ENCODE measurements at places on chromosomes 11 and 22. TPM values are rescaled to one million over a fixed set of nuclear protein-coding genes. Genes with fewer than 3 reads are reported as not detected.

DNA sequence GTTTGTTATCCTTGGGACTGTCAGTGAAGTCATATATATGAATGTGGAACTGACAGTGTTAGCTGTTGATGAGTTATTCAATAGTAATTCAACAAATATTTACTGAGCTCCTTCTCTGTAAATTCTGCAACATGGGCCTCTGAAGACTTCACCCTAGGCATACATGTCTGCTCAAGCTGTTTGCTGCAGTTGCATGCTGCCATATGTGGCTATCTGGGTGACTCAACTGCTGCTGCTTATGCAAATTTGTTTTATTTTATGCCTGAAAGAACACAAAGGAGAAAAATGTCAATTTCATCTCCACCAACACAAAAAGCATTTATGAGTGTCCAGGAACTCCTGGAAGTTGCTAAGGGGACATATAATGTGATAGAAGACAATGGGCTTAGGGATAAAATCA, 417.6 kb downstream of the AASDHPPT start:
- no peak for DNase-seq
- no peak overlapping the region for H3K27ac ChIP-seq
- no peaks in the 10 kb centered on the region for H3K36me3 ChIP-seq
- H3K4me1 ChIP-seq: no peaks in the 10 kb centered on the region

- no peak overlapping the region for H3K4me3 ChIP-seq
- H3K27me3 ChIP-seq: peaks cover 26% of the 10 kb centered on the region
- no peak for DNase-seq
- no peaks in the 10 kb centered on the region for H3K4me1 ChIP-seq
- H3K36me3 ChIP-seq: no peaks in the 10 kb centered on the region
- H3K27ac ChIP-seq: no peak overlapping the region
Observed at GRCh38 chr11:67820081-67820480, 145.7 kb upstream of the ALDH3B2 start.

- no peak overlapping the region for H3K4me3 ChIP-seq
- no peaks in the 10 kb centered on the region for H3K27me3 ChIP-seq
- H3K4me1 ChIP-seq: no peaks in the 10 kb centered on the region
- no peak overlapping the region for H3K27ac ChIP-seq
Observed at GRCh38 chr11:2825889-2826678, 59.5 kb downstream of the CDKN1C start.

- H3K4me1 ChIP-seq: no peaks in the 10 kb centered on the region
- DNase-seq: no peak
- H3K36me3 ChIP-seq: no peaks in the 10 kb centered on the region
- no peaks in the 10 kb centered on the region for H3K27me3 ChIP-seq
- no peak overlapping the region for H3K4me3 ChIP-seq
- H3K27ac ChIP-seq: no peak overlapping the region
Observed at GRCh38 chr11:26929806-26930517, 64.0 kb upstream of the FIBIN start.

- H3K27me3 ChIP-seq: no peaks in the 10 kb centered on the region
- H3K27ac ChIP-seq: no peak overlapping the region
- peaks cover 3% of the 10 kb centered on the region for H3K36me3 ChIP-seq
- H3K4me1 ChIP-seq: no peaks in the 10 kb centered on the region
Observed at GRCh38 chr11:82845356-82846353, 54.6 kb downstream of the PRCP start.

GRCh38 chr11:70854201-70854600, 398.2 kb downstream of the SHANK2 start:
- no peaks in the 10 kb centered on the region for H3K4me1 ChIP-seq
- no peaks in the 10 kb centered on the region for H3K27me3 ChIP-seq
- no peak for DNase-seq
- H3K36me3 ChIP-seq: no peaks in the 10 kb centered on the region

- DNase-seq: no peak
- H3K4me3 ChIP-seq: no peak overlapping the region
- no peaks in the 10 kb centered on the region for H3K4me1 ChIP-seq
- peaks cover 26% of the 10 kb centered on the region for H3K27me3 ChIP-seq
- H3K27ac ChIP-seq: no peak overlapping the region
Observed at GRCh38 chr11:73622926-73623593, 23.3 kb upstream of the PLEKHB1 start.

- H3K27ac ChIP-seq: no peak overlapping the region
- H3K4me1 ChIP-seq: no peaks in the 10 kb centered on the region
- no peak overlapping the region for H3K4me3 ChIP-seq
Observed at GRCh38 chr11:20563866-20564265, 35.5 kb upstream of the SLC6A5 start.

DNA sequence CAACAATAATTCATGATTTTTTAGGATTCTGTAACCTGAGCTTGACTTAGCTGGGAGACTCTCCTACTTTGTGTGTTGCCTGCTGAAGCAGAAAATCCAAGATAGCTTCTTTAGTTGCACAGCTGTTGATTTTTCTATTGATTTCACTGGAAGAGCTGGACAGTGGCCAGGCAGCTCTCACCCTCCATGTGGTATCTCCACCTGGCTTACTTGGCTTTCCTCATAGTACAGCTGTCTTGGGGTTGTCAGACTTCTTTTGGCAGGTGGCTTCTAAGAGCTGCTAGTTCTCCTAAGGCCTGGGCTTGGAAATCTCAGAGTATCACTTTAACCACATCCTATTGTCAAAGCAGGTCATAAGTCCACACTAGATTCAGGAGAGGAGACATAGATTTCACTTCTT, 130.8 kb upstream of the SPON1 start:
- no peak overlapping the region for H3K27ac ChIP-seq
- peaks cover 8% of the 10 kb centered on the region for H3K4me1 ChIP-seq
- no peak overlapping the region for H3K4me3 ChIP-seq
- no peaks in the 10 kb centered on the region for H3K27me3 ChIP-seq
- peaks cover 2% of the 10 kb centered on the region for H3K36me3 ChIP-seq
- DNase-seq: no peak

- H3K27ac ChIP-seq: no peak overlapping the region
- H3K4me3 ChIP-seq: no peak overlapping the region
- H3K4me1 ChIP-seq: no peaks in the 10 kb centered on the region
- DNase-seq: no peak
- no peaks in the 10 kb centered on the region for H3K36me3 ChIP-seq
Observed at GRCh38 chr11:36101466-36101865, 157.6 kb downstream of the LDLRAD3 start.

DNA sequence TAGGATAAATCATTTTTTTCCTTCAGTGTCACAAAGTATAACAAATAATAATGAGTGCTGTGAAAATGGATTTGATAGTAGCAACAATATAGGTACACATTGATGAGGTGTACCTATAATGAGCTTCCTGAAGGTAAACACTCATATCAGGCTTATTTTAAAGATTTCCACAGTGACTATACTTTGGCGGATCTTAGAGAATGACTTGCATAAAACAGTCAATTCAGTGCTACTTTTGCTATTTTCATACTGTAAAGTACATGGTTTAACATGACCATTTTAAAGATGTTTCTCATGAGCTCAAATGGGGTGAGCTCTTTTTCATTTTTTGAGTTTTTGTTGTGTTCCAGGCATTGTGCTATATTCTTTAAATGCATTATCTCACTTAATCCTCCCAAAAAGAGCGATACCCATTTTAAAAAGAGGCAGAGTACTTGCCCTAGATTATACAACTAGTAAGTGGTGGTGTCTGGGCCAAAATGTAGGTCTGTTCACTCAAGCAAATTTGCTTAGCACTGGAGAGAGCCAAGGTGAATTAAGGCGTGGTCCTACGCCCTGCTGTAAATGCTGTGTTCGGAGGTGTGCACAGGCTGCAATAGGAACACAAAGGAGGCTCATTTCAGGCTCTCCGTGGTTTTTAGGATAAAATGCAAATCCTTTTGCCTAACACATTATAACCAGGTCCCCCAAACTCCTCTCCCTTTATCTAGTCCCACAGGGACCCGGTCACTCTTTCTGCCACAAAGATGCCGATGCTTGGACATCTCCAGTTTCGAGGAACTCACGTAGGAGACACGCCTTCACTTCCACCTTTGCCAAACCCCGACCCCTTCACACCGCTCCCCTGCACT, 617 bp upstream of the ALKBH3 start:
- DNase-seq: no peak
- H3K4me3 ChIP-seq: peak overlapping the region; percentile 89
- H3K27me3 ChIP-seq: peaks cover 15% of the 10 kb centered on the region
- peaks cover 15% of the 10 kb centered on the region for H3K4me1 ChIP-seq
- peak overlapping the region; percentile 81 for H3K27ac ChIP-seq
- peaks cover 2% of the 10 kb centered on the region for H3K36me3 ChIP-seq

GRCh38 chr22:41096841-41097240, 4.4 kb downstream of the EP300 start:
- DNase-seq: no peak
- peak overlapping the region; percentile 70 for H3K27ac ChIP-seq
- peak overlapping the region; percentile 63 for H3K4me3 ChIP-seq
- H3K36me3 ChIP-seq: peaks cover 38% of the 10 kb centered on the region
- no peaks in the 10 kb centered on the region for H3K27me3 ChIP-seq

Gene LYVE1
- total RNA-seq: not detected

Gene SPINDOC
- total RNA-seq: 29.5 TPM

Gene MISFA
- 1.4 TPM for total RNA-seq

Gene RIMBP3C
- total RNA-seq: 0.20 TPM

Gene FAM83F
- total RNA-seq: 3.6 TPM
